Occipital lobe (tissue), 3 donors: ENCODE measurements at places on chromosomes 1 and 21.

GRCh38 chr1:118659646-118660045 lies 328.5 kb downstream of the TBX15 start:
- no peak for DNase-seq

GRCh38 chr1:23456226-23456625 lies 27.8 kb downstream of the ASAP3 start:
- DNase-seq, result no peak

DNA sequence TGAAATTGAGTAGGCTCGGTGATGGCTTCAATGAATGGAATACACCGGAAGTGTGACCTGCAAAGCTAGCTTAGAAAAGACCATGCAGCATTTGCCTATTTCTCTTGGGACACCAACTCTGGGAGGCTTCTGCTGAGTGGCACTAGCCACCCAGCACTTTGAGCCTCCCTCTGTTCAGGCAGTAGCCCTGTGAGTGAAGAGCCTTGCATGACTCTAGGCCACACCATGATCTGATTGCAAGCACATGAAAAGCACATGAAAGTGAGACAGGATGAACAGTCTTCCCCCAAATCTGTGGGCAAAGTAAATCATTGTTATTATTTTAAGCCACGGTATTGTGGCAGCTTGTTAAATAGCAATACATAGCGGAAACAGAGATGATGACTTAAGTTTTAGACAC lies 2.8 kb downstream of the CD48 start:
- DNase-seq, result no peak

GRCh38 chr1:62218604-62219003 lies 24.0 kb downstream of the L1TD1 start:
- DNase-seq, result no peak

DNA sequence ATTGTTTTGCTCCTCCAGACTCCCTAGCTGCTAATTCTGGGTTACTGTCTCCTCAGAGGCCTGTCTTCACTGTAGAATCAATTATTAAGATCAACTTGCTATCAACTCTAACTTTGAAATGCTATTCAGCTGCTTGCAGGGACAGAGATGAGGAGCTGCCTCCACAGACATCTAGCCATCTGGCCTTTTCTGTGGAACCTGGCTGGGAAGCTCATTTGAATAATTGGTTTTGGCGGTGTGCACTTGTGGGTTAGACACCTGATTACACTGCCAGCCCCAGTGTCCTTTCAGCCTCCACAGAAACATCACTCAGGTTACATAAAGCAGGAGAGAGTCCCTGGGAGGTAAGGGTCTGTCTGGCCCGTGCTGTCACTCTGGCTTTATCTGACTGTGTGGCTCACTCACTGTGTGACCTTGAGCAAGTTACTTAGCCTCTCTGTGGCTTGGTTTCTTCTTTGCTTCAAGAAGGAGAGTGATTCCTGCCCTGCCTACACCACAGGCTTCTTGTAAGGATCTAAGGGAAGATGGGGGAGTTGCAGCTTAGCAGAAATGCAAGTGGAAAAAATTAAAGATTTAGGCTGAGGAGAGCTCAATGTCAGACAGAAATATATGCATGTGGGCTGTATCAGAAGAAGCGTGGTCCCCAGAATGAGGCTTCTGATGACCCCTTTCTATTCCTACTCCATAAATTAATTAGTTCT lies 131.6 kb downstream of the BEND5 start:
- DNase-seq, result no peak

DNA sequence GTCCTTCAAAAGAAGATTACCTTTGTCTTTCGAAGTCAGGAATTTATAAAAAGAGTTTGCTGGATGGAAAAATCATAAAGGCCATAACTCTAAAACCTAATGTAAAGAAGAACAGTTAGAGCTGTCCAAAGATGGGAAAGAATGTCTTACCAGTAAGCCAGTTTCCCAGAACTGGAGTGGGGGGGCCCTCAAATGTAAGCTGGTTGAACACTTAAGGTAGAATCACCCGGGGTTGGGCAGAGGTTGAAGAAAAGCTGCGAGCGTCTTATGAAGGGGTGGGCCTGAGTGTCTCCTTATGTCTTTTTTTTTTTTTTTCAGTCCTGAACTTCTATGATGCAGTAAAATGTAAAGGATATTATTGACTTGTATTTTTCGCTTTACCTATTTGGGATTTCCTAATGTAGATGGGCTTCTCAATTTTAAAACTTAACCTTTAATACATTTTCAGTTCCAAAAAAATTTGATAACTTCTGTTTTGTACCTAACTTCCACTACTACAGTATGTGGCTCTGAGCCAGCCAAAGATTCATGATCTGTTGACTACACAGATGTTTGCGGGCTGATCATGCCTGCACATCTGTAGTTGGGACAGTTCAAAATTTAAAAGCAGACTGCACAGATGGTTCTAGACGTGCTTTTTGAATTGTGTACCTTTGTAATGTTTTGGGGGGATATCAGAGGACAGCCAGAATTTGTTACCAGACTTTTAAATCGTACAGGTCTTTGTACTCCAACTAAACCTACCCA lies 43.6 kb downstream of the NFYC start:
- no peak for DNase-seq

DNA sequence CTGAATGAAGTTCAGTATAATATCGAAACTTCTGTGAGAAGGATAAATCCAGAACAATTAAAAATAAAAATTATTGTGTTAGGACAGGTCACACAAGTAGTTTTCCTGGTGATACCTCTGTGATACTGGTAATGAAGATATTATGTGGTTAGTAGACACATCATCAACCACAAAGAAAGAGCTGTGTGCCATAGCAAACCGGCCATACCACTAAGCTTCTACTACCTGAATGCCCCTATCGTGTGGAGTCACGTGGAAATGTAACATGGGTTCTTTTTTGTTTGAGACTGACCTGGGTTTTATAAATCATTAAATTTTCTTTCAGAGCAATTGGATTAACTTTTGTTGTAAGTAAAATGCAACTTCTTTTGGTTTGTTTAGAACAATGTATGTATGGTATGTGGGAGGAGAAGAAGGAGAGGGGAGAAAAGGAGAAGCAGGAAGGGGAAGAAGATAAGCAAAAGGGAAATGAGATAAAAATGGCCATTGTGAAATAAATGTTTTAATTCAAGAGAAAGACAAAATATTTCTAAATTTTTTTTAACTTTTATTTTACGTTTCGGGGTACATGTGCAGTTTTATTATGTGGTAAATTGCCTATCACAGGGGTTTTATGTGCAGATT lies 58.2 kb upstream of the LRRC8B start:
- DNase-seq, result no peak

DNA sequence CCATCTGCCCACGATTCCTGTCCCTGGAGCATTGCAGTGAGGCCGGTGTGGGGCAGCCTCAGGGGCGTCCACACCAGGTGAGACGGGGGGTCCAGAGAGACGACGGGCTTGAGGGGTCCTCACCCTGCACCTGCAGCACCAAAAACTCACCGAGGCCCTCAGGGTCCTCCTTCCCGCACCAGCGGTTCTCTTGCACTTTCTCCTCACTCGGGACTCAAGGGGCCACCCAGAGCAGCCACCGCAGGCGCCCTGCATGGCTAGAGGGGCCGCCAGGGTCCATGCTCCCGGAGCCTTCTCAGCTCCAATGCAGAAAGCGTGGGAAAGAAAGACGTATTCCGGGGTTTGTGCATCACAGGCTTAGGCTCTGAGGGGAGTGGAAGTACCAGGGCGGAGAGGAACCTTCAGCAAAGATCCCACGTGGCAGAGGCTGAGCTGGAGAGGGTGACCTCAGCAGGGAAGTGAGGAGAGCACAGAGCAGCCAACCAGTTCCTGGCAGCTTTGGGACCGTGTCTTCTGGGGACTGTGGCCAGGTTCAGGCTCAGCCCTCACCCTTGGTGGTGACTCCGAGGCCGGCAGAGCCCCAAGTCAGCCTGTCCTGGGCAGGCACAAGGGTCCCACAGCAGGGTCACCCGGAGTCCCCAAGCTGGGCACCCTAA lies 19.5 kb upstream of the COL6A2 start:
- DNase-seq, result no peak

GRCh38 chr21:44887807-44888580 lies 14.5 kb upstream of the PTTG1IP start:
- DNase-seq, result no peak

GRCh38 chr21:32055305-32055704 lies 182.5 kb downstream of the HUNK start:
- DNase-seq, result no peak

DNA sequence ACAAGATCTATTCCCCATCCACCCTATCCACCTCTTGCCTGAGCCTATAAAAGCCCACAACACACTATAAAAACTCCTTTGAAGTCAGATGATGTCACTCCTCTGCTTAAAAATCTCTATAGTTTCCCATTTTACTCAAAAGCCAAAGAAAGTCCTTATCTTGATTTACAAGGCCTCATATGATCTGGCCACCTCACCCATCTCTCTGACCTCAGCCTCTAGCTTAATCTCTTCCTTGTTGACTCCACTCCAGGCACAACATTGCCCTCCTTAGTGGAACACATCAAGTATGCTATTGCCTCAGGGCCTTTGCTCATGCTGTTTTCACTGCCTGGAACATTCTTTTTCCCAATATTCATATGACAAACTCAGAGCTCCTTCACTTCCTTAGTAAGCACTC lies 33.3 kb downstream of the ZNF281 start:
- DNase-seq, result no peak

- DNase-seq, result no peak
Measured at GRCh38 chr1:22883406-22883805, 89.3 kb downstream of the LACTBL1 start.

DNA sequence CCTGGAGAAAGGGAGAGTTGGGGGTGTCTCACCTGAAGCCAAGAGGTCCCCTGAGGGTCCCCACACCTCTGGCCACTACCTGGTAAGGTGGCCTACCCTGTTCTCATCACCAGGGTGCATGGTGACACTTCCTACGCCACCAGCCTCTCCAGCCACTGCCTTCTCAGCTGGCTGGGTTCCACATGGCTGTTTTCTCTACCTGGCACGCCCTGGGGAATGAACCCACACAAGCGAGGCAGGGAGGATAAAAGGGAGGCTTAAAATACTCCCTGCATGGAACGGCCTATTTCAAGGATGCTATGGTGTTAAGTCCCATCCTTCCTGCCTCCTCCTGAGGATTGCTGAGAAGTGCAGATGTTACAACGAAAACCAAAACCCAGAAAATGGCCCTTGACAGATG lies 84.7 kb downstream of the PIK3CD start:
- peak; percentile 28 for DNase-seq

DNA sequence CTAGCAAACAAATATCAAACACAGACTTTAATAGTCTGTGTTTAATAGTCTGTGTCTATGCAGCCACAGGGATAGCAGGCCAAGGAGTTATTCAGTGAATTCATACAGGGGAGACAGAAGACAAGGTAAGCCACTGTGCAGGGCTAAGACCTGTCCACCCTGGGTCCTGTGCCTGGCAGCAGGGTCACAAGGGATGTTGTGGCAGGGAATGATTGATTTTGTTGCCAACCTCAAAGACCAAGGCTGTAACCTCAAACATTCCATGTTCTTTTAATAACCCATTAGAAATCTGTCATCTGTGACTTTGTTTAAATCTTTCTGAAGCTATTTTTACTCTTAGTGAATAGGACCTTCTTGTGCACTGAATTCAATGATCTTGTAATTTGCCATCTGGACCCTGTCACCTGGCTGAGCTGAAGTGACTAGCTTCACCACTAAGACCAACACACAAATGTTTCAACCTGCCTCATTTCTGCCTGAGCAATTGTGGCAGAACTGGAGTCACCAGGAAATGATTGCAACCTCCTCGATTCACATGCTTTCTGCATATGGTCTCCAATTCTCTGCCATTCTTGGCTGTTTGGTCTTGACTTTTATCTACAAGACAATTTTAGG lies 154.2 kb downstream of the ASTN1 start:
- DNase-seq, result no peak

GRCh38 chr1:157410457-157410856 lies 141.9 kb downstream of the FCRL5 start:
- no peak for DNase-seq

DNA sequence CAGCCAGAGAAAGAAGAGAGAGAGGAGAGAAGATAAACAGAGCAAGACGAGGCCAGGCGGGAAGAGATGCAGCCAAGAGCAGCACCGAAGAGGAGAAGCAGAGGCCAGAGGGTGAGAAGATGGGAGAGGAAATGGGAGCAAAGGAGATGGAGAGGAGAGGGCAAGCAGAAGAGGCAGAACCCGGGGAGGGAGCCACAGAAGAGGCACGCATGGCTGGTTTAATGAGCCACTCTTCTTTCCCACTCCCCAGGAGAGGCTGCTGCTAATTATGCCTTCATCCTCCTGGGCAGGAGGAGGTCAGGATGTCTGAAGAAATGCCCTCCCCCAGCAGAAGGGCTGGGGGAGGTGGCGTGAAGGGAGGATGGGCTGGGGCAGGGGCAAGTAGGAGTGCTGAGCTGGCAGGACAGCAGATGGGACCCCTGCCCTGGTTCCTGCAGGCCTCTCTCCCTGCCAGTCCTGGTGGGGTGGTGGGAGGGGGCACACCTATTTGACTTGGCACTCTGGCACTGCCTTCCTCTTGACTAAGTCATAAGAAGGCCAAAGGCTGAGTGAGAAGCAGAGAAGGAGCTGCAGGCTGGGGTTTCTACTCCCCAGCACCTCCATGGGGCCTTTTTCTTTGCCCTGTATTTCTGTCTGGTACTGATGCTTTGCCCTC lies 32.3 kb downstream of the KIRREL1 start:
- no peak for DNase-seq

DNA sequence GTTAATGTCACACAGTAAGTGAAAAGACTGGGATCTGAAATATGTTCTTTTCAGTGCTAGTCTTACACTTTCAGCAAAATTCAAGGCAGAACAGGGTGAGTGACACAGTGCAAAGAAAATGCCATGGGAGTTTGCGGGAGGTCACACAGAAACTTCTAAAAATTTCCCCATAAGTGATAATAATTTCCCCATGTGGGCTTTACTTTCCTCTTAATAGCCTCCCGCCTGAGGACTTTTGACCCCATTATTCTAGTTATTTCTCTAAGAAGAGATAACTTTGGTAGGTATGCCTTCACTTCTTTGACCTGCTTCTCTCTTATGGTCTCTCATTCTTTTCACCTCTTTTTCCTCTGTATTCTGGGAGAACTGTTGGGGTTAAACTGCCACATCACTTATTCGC lies 8.1 kb upstream of the DNAH14 start:
- no peak for DNase-seq

GRCh38 chr1:103273106-103273505 lies 164.8 kb upstream of the COL11A1 start:
- no peak for DNase-seq

DNA sequence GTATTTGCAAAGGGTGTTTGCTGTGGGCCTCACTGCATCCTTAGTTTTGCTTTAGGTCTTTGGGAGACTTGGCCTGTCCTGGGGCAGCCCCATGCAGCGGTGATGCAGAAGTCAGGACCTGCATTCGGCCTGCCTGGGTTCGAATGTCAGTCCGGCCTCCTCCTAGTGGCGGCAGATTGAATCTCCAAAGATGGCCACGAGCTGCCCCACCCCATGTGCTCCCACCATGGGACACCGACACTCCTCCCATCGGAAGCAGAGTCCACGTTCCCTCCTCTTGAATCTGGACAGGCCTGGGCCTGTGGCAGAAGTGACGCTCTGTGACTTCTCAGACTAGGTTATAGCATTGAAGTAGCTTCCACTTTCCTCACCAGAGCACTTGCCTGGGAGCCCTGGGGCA lies 16.3 kb upstream of the NPPB start:
- DNase-seq, result no peak

- no peak for DNase-seq
Measured at GRCh38 chr21:17834639-17835354, 15.6 kb upstream of the C21orf91 start.

- no peak for DNase-seq
Measured at GRCh38 chr1:13593511-13594131, 10.0 kb downstream of the PDPN start.
